ENCODE measurements at places on chromosomes 7 and 10.

DNA sequence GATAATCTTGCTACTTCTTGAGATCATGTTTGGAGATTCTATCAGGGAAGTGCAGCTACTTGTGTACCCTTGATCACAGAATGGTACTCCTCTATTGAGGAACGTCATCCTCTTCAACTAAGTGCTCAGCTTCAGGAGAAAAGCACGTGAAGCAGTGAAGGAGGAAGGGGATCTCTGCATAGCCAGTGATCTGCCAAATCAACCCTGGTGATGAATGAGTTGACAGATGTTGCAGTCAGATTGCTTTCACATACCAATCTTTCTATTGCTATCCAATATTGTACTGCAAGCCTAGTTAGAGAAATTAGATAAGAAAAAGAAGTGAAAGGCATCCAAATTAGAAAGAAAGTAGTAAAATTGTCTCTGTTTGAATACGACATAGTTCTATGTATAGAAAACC lies 309.4 kb downstream of the TWIST1 start:
- DNase-seq: no peak

- DNase-seq: no peak
Measured at GRCh38 chr7:129427526-129428045, 6.6 kb upstream of the STRIP2 start.

DNA sequence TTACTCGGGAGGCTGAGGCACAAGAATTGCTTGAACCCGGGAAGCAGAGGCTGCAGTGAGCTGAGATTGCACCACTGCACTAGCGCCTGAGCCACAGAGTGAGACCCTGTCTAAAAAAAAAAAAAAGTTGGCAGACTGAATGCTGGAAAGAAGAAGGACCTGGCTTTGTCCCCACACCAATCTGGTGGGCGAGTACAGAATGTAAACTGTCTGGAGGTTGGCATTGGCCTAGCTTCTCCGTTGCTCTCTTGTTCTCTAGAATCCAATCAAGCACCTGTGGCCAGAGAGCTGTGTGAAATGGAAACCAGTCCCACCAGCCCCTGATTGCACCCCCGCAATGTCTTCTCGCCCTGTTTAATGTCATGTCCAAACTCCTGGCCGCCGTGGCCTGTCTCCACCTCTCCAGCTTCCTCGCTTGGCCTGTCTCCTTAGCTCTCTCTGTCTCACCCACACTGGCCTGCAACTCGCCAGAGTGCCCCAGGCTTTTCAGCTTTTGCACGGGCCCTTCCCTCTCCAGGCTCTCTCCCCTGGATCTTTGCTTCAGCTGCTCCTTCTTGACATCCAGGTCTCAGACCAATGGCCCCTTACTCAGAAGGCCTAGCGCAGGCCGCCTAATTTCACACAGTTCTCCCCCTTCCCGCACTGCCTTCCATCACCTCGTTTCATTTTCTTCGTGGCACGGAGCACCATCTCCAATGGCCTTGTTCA lies 670 bp upstream of the AGK start:
- no peak for DNase-seq

GRCh38 chr10:125709553-125710474 lies 9.7 kb upstream of the EDRF1 start:
- no peak for DNase-seq

- no peak for DNase-seq
Measured at GRCh38 chr10:65083222-65083621, 1562.0 kb downstream of the REEP3 start.

- no peak for DNase-seq
Measured at GRCh38 chr10:24556126-24556749, 167.4 kb downstream of the ARHGAP21 start.

DNA sequence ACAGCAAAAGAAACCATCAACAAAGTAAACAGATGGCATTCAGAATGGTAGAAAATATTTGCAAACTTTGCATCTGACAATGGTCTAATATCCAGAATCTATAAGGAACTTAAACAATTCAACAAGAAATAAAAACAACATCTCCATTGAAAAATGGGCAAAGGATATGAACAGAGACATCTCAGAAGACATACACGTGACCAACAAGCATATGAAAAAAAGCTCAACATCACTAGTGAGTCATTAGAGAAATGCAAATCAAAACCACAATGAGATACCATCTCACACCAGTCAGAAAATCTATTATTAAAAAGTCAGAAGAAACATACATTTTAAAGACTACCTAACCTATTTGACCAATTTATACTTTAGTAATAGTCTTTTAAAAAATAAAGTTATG lies 571.3 kb upstream of the NRG3 start:
- DNase-seq: no peak

GRCh38 chr10:131000743-131001142 lies 310.8 kb downstream of the TCERG1L start:
- DNase-seq: no peak

DNA sequence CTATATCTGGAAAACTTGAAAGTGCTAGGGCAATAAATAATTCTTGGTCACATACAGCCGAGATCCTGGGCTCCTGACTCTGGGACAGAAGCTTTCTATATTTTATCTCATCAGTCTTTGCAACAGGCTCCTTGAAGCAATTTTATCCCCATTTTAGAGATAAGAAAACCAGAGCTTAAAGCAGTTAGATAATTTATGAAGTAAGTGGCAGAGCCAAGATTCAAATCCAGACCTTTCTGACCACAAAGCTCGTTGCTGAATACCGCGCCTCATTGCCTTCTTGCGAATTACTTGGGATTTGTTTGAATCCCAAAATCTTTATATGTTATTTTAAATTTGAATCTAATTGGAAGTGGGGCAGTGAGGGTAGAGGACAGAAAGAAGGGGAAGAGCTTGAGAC lies 106.0 kb downstream of the TCF7L2 start:
- no peak for DNase-seq

- no peak for DNase-seq
Measured at GRCh38 chr7:151309311-151309710, 32.3 kb upstream of the NUB1 start.

DNA sequence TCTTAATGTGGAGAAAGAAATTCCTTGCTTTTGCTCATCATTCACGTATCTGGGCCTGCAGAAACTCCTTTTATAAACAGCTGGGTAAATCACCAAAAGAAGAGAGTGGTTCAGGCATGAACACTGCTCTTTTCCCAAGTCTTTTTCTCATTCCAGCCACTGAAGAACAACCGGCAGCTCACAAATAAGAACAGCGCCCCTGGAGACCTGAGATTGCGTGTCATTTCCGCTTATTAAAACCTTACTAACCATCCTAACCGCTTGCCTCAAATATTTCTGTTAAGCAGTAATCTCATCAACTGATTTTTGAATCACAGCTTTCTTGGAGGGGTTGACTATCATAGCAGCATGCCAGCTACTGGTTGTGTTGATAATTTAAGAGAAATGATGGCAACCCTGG lies 213.0 kb upstream of the PLXNA4 start:
- no peak for DNase-seq

DNA sequence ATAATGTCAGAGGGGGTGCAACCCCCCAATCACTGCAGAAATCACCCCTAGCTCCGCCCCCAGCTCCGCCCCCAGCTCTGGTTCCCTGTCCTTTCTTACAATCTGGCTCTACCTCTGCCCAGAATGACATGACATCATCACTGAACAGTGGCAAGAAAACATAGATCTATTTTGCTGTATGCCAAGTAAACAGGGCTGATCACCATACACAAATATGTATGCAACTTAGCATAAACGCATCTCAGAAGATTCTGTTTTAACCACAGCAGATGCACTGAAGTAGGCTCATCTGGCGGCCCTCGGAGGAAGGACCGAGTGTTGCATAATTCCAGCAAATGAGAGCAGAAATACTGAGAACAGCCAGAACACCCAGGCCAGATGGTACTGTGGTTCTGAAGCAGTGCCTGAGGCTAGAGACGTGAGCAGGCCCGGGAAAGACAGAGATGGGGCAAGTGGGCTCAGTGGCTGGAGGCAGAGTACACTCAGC lies 293.3 kb upstream of the KLF14 start:
- no peak for DNase-seq

DNA sequence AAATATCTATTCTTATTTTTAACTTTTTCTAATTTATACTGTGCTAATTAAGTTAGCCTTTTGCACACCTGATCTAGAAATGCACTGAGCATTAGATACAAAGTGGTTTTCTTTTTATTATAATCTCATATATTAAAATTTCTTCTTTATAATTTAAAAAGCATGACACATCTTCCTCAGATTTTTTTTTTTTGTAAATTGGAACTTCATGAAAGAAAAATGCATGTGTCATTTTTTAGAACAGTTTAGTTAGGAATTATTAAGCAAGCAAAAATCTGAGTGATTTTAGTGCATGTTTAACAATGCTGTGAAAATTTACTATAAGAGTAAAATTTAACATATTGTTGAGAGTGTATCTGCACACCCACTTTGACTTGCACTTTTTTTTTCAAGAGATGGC lies 367.9 kb downstream of the TFEC start:
- DNase-seq: no peak

GRCh38 chr7:44223362-44224079 lies 22.7 kb downstream of the YKT6 start:
- no peak for DNase-seq

GRCh38 chr10:25261110-25261509 lies 86.3 kb downstream of the GPR158 start:
- DNase-seq: no peak

- no peak for DNase-seq
Measured at GRCh38 chr10:110686949-110687348, 42.8 kb downstream of the RBM20 start.

GRCh38 chr7:132392713-132393112 lies 183.6 kb downstream of the PLXNA4 start:
- DNase-seq: no peak

- DNase-seq: no peak
Measured at GRCh38 chr7:132779164-132779563, 202.9 kb upstream of the PLXNA4 start.

GRCh38 chr10:24843256-24843655 lies 109.2 kb downstream of the PRTFDC1 start:
- no peak for DNase-seq

DNA sequence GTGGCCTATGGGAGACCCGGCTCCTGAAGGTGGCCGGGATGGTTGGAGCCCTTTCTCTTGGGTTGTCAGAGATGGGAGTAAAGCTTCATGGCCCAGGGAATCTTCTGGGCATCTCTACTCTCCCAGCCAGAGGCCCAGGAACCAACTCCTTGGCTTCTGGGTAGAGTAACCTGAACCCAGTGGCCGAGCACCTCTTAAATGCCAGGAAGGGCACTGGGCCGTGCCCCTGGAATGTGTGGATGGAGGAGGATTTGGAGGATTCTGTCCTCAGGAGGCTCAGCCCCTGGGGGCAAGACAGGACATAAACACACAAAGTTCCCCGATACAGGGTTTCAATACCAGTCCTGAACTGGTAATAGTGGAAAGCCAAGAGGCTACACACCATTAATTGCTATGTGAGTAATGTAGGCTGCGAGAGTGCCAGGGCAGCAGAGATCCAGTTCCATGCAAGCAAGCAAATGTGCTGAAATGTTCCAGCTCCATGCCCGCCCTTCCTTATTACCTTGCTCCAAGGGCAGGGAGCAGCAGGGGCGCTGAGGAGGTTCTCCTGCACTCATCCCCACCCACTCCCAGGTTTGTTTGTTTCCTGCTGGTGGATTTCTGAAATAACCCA lies 1.2 kb downstream of the PALD1 start:
- DNase-seq: no peak

Measured in stimulated activated CD4-positive, alpha-beta T cell treated with anti-CD3 and anti-CD28 coated beads, Interleukin-15, amount 100 ng/mL, for 1 hour (primary cell).